ENCODE measurements at places on chromosomes 6 and 20.

DNA sequence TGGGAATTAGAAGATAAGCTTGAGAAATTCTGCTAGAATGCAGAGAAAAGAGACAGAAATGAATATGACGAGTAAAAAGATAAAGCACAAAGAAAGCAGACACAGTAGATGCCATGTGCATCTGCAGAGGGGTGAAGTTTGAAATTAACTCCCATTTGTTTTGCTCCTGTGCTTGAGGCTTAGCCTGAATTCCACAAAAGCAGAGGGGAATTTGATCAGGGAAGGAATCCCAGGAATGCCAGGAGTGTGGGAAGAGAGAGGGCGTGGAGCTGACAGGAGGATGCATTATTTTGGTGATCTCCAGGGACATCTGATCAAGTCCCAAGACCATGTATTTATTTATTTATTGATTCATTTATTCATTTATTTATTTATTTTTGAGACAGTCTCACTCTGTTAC is 55.6 kb downstream of the SLC22A1 start:
- DNase-seq: no peak

DNA sequence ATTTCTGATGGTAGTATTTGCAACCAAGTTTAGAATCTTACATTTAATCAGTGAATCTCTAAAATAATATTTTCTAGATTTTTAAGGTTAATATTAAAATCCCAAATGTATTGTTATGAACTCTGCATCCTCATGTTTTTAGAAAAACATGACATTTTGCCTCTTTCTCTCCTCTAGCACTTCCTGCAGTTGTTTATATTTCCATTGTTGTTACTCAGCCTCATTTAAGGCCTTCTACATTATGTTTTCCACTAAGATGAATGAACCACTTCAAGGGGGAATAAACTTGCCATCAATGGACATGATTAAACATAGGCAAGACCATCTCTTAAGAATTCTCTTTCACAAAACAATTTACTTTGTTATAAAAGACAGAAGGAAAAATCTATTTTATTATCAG is 333.5 kb upstream of the IRAK1BP1 start:
- no peak for DNase-seq

- no peak for DNase-seq
These were observed 57.2 kb downstream of the TBX18 start for GRCh38 chr6:84707171-84707570.

DNA sequence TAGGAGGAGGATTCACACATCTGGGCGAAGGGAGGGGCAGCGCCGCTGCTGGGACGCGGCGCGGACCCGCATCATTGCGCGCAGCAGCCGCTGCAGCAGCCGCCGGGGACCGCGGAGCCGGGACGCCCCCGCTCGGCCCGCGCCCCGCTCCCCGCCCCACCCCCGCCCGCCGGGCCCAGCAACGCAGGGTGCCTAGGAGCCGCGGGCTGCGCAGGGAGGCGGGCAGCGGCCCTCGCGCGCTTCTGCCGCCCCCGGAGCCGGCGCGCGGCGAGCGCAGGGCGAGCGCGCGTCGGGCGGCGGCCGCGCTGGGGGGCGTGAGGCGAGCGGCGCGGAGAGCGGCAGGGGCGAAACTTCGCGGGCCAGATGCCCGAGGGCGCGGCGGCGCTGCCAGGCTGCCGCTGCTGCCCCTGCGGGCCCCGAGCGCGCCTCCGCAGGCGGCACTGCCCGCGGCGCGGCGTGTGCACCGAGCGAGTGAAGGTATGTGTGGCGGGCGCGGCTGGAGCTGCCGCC is at the start of gene NKAIN2:
Gene NKAIN2, plus strand, starts transcription at position 362 of the 510 bp plus-strand sequence.
- no peak for DNase-seq

DNA sequence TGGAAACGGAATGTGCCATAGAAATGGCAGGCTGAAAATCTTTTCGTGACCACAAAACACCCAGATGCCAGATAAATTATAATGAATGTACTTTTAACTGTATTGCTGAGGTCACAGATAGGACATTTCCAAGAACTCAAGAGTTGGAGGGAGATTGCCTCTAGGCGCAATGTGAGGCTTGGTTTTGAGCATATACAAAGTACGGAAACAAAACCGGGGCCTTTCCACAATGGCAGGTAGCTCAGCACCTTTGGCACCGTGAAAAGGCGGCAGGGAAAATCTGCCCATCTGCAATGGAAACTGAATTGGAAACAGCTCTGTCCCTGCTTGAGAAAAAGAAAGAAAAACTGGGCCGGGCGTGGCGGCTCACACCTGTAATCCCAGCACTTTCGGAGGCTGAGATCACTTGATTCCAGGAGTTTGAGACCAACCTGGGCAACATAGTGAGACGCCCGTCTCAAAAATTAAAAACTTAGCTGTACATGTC is 10.5 kb upstream of the C20orf144 start:
- DNase-seq: no peak
